ENCODE measurements at places on chromosomes 5 and 9.

DNA sequence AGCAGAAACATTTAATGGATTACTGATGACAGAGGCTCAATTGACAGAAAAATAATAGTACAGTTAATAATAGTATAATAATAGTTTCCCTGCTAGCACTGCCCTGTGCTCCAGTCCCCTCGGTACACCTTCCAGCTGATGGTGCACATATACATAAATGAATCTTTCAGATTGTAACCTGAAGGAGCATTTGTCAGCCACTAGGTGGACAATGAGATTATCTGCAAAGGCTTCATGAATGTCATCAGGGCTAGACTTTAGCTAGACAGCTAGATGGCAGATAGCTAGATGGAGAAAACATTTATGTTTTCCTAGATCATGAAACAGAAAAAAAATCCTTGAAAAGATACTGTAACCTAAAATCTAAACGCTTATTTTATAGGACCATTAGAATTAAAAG, 304.4 kb upstream of the SMC2 start:
- no peak for DNase-seq

- peak; percentile 5 for DNase-seq
Observed at GRCh38 chr5:133121080-133121479, 69.3 kb downstream of the HSPA4 start.

DNA sequence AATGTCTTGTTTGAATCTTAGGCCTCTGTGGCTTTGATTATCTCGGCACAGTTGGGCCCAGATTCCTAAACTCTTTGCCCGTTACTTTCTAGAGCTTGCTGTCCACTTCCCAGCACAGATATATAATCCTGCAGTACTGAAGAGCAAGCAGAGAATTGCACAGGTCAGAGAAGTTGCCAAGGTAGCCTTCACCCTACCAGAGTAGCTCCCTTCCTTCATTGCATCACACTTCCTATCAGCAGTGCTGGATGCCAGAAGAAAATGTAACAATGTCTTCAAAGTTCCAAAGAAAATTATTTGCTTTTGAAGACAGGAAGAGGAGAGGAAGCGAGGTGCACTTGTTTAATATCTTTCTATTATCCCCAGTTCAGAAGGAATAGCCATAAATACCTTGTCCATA, 38.1 kb upstream of the SPATA31D4 start:
- DNase-seq = no peak

GRCh38 chr5:123754908-123755307, 242.9 kb downstream of the CSNK1G3 start:
- no peak for DNase-seq

GRCh38 chr5:3320317-3320875, 275.2 kb upstream of the IRX1 start:
- DNase-seq = no peak

DNA sequence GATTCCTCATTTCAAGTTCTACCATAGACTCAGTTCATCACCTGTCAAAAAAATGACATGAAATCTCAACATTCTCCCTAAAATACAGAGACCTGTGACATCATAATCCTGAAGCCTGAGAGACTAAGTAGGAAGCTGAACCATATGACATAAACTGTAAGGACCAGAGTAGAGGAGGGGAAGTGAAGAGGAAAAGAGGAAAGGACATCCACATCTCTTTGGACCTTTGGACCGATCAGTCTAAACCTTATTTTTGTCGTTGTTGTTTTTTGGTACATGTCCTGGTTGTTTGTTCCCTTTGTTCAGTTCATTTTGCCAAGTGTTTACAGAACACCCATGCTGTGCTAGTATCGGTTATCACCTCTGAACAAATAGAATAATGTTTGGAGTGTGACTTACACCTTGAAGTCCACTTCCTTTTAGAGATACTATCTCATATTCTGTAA, 41.9 kb downstream of the LURAP1L start:
- no peak for DNase-seq

DNA sequence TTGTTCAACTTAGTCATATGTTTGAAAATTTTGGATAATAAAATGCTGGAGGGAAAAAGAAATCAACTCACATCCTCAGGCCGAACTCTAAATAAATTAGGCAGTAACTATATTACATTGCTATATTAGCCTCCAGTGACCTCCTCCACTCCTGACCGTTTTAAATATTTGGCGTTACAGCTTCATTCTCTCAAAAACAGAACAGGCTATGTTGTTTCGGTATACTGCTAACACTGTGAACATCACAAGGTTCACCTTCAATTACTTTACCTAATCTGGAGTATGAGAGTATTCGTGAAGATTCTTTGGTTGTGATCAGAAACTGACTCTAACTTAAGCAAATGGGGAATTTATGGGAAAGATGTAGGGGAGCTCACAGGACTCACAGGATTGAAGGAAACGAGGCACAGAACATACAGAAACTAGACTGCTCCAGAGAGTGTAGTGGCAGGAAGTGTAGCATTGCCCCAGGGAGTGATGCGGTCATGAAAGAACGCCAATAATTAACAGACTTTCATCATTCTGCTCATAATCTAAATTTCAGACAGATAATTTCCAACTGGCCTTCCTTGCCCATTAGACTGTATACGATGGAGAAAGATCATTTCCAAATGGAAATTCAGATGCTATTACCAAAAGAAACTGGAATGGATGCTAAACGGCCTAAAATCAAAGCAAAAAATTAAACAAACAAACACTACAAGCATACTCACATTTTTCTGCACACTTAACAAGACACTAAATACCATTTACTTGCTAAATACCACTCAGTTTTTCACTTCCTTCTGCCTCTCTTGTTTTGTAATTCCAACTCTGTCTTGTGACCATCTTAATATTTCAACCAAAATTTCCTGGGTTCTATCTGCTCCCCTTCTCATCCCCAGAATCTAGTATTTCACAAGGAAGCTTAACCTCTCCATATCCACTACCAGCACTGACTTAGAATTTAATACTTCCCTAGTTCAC, 110.1 kb upstream of the LPAR1 start:
- DNase-seq = no peak

DNA sequence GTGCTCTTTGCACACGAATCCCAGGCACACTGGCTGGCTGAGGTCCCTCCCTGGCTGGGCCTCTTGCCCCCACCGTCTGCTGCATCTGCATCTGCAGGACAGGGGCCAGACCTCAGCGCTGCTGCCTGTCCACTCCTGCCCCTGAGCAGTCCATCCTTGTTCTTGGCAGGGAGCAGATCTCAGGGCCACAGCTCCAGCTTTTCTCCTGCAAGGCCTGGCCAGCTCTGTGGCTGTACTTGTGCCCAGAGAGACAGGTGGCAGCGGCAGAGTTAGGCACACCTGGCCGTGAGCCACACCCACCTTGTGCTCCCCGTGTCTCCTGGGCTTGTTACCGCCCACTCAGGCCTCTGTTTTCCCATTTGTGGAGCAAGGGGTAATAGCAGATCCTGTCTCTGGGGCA, 13.9 kb downstream of the NEK6 start:
- no peak for DNase-seq

DNA sequence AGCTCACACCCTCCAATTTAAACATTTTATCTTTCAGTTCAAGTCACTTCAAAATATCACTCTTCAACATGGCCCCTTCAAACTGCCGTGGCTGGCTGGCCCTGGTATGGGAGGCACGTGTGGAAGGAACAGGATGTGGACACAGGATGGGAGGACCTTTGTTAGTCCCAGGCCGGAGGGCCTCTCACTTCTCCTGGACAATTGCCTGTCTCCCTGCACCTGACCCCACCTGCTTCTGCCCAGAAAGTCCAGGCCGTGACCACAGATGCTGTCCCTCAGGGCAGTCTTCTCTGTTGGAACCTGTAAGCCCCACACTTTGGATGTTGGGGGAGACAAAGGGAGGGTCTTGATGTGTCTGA, 19.4 kb downstream of the AMBP start:
- DNase-seq = no peak

- peak; percentile 84 for DNase-seq
Observed at GRCh38 chr5:111075520-111075919, 4.0 kb downstream of the TSLP start.

- no peak for DNase-seq
Observed at GRCh38 chr5:122844136-122844909, 1.1 kb upstream of the SNX24 start.

DNA sequence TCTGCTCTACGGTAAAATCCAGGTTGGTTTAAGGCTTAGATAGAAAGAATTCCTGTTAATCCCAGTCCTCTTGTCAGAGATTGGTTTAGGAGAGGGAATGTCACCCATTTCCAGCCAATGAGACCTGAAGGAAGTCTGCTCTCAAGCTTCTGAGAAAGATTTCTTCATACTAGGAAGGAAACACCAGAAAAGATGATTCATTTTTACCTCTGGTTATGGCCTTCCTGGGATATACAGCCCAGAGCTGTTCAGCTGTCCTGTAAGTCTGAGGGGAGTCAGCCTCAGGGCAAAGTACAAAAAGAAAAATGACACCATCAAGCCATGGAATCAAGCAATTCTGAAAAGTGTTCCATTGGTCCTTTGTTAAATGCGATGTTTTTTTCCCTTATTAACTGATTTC, 18.6 kb upstream of the CFAP95 start:
- no peak for DNase-seq

DNA sequence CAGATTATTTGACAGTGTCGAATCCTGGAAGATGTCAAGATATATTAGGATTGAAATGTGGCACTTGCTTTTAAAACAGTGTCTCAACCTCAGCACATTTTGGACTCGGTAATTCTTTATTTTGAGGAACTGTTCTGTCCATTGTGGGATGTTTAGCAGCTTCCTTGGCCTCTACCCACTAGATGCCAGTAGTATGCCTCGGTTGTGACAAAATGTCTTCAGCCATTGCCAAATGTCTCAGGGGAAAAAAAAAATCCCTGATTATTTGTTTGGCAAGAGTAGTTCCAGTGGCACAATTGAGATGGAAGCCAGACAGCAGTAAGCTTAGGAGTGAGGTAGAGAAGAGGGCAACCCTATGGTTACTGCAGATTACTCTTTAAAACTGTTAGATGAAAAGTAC, 694.5 kb upstream of the RIOK2 start:
- no peak for DNase-seq

DNA sequence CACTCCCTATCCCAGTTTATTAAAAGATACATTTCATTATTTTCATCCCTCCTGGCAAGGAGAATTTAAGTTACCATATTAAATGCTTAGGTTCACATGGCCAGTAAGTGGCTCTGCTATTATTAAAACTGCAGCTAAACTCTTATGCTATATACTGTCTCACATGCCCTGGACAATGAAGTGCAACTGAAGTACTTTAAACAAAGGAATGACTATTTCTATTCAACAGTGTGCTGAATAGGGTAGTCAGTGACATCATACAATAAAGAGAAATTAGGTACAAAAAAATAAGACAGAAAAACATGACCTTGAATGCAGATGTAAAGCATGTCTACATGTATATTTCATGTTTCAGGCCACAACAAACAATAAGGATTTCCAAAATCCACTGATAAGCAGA, 282.6 kb upstream of the SMC2 start:
- no peak for DNase-seq

GRCh38 chr5:179732918-179733771, 523 bp downstream of the MAML1 start:
- no peak for DNase-seq

GRCh38 chr9:87678650-87679355, 47.1 kb upstream of the CTSL start:
- DNase-seq = peak; percentile 40

DNA sequence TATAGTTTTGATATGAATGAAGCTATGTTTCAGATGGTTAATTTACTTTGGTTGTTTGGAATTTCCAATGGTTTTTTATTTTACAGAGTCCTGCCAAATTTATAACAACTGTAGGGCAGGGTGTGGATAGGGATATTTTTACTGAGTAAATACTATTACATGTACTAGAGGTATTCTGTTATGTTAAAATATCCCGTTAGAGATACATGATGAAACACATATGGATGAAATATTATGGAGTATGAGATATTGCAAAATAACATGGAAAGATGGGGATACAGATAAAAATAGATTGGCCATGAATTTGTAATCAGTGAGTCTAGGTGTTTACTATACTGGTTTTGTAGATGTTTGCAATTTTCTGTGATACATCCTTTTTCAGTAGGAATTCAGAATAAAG, 76.7 kb downstream of the RAB24 start:
- no peak for DNase-seq

- no peak for DNase-seq
Observed at GRCh38 chr9:89679016-89679415, 74.2 kb downstream of the GADD45G start.

DNA sequence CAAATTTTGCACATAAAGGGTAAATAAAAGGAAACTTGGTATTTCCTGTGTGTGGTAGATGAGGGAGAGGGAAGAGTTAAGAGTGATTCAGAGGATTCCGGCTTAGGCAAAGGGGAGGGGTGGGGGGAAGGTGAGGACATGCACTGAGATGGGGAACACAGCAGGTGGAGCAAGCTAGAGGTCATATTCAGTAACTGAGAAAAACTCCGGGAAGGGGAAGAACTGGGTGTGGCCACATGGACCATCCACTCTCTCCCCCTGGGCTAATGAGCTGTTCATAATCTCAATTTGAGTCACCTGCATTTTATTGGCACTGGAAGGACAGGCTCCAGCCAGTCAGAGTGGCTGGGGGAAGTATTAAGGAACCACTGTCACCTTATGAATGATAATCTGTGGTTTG, 45.1 kb upstream of the UGCG start:
- DNase-seq = no peak

DNA sequence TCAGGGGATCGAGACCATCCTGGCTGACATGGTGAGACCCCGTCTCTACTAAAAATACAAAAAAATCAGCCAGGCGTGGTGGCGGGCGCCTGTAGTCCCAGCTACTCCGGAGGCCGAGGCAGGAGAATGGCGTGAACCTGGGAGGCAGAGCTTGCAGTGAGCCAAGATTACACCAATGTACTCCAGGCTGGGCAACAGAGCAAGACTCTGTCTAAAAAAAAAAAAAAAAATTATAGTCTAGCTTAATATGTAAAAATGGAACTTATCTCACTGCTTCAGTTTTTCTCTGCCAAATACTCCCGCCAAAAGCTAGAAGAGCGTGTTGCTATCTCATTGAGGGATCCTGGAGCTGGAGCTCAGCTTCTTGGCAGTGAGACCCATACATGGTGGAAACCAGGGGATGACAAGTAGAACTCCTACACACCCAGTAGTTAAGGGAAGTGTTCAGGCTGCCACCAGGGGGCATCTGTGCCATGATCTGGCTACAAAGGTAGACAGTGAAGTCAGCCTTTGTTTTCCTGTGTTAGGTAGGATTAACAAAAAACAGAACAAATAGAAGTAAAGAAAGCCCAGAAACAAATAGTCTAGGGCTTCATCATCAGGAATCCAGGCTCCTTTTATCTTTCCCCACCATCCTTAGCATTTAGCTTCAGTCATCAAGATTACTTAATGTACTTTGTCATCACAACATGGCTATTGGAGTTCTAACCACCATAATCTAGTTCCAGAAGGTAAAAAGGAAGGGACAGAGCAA, 33.6 kb upstream of the GLIPR2 start:
- no peak for DNase-seq

GRCh38 chr5:179226696-179227095, 118.6 kb downstream of the ADAMTS2 start:
- DNase-seq = no peak

- DNase-seq = no peak
Observed at GRCh38 chr9:75117564-75117963, 29.2 kb downstream of the OSTF1 start.

GRCh38 chr9:6827439-6828145, 69.8 kb downstream of the KDM4C start:
- DNase-seq = no peak

Measured in AG04449 (cell line).